ENCODE measurements at places on chromosomes 16 and 17.

DNA sequence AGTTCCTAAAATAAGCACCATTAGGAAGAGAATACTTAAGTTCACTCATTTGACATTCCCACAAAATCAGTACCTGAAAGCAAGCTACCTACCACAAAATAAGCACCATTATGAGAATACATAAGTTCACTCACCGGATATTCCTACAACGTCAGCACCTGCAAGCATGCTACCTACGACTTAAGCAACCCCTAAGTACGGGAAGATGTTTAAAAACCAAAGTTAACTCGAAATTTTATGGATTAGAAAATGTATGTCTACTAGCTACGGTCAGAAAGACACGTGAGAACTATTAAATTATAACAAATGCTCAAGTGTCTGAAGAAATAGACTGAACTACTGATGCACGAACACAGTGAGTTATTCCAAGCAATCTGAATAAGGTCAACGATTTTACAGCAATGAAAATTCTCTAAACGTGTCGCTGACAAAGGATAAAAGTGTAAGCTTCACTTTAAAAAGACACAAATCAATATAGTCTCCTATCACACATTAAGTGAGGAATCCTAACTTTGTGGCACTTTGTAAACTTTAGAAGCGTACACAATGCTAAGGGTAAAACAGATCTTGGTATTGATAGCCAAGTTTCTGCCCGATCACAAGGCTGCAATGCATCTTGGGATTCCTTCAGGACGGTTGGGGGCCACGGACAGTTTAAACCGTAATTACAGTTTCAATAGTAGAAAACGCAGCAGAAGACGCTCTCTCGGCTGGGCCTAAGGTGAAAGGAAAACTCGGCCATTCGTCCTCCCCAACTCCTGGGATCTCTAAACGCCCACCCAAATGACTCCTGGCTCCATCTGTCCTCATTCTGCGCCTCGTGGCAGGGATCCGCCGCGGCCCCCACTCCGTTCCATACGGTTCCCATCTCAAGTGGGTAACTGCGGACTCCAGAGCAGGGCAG, 1.3 kb downstream of the GSPT1 start:
- no peak for DNase-seq

GRCh38 chr16:77788181-77789084, at the start of gene VAT1L:
VAT1L (plus strand) TSS chr16:77788564; CDS start chr16:77788683, 119 bp downstream.
- no peak for DNase-seq

DNA sequence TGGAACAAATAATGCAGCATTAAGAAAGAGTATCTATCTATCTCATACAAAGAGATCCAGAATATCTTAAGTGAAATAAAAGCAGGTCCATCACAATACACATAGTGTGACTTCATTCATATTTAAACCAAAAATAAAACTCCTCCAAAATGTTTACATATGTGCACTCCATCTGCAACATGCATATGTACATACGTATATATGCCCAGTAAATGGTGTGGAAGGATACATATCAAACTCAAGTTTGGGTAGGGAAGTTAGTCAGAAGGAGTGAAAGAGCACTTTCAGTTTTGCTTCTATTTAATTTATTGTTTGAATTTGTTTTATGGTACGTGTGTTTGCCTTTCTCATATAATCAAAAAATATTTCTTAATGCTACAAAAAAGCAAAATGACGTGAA, 12.0 kb upstream of the ADAT1 start:
- DNase-seq, result no peak

DNA sequence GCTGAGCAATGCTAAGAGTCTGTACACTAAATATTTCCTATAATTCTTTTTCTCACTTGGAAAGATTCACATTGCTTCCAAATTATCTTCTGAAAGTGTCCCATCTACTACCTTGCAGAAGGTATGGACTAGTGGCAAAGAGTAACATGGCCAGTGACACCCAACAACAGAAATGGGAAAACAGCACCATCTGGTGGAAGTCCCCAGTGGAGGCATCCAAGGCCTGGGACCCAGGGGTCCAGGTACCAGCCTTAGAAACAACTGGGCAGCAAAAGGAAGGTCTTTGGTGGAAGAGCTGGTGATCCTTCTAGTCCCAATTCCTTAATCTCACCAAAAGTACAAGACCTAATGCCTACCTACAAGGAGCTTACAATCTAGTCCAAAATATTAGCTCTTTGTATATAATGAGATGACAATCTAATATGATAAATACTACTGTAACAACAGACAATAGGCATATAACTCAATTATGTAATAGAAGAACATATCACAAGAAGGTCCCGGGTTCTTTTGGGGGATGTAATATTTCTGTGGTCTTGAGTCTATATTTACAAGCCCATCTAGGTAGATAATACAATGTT, 55.3 kb downstream of the SKAP1 start:
- DNase-seq, result no peak

GRCh38 chr16:83967091-83967490, 953 bp upstream of the NECAB2 start:
- DNase-seq, result no peak

DNA sequence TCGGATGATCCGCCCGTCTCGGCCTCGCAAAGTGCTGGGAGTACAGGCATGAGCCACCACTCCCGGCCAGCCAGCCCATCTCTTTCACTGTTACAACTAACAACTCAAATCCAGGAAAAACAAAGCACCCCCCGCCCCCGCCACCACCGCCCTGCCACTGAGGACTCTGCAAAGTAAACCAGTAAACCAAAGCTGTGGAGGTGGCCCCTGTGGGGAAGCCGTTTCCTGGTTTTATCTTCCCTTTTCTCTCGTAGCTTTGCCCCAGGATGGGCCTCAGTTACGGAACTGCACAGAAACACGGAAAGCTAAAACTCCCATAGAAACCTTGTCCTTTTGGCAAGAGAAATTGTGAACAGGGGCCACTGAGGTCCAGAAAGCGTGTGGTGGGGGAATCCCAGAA, 17.5 kb downstream of the CHMP6 start:
- no peak for DNase-seq

- DNase-seq, result no peak
Measured at GRCh38 chr17:21090902-21091618, 35.7 kb upstream of the DHRS7B start.

DNA sequence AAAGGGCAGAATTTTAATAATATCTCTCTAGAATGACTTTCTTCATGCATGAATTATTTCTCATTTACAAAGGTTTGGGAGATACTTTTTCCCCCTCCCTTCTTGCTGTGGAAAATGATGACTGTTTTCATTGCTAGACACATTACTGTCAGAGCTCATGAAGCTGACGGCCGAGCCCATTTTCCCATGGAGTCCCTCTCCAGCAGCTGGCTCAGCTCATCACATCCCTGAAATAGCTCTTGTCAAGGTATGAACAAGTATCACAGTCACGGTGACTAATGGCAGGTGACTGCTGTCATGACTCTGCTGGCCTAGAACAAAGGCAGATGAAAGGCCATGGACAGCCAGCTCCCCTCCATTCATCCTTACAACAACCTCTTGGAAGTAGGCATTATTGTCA, 208.1 kb downstream of the ABCC12 start:
- no peak for DNase-seq

GRCh38 chr17:34171245-34171818, 83.8 kb upstream of the CCL2 start:
- DNase-seq, result no peak

DNA sequence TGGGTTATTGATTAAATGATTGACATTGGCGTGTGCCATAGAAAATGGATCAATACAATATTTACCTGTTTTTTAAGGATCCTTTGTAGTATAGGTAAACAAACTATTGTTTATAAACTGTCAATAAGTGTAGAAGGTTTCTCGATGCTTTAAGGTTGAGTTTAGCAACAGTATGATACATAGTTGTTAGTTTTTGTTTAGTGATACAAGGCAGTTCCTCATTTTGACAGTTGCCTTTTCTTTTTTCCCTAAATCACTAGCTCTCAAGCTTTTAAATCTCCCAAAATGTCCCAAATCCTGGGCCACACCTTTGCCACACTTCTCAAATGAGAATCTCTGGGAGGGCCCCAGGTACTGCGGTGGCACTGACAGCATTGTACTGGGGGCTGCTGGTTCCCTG, 57.3 kb downstream of the EPN2 start:
- no peak for DNase-seq

Measured in GOT3 (cell line).